ENCODE measurements at places on chromosomes 6 and 20.

- no peak for DNase-seq
Observed at GRCh38 chr20:62732031-62732760, 23.6 kb downstream of the NTSR1 start.

DNA sequence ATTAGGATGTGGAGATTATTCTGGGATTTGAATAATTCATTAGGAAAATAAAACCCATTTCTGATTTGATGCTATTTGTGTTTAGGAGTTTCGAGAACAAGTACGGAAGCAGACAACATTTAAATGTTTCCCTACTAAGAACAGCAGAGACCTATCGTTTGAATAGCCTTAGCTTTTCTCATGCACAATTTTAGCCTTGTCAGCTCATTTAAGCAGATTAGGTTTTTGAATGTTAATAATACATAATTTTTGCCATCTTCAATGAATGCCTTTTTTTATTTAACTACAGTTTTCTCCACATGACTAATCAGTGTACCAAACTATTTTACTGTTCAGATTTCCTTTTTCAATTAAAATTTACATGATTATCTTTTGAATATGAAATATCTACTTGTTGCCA is 592.0 kb downstream of the BCKDHB start:
- no peak for DNase-seq

DNA sequence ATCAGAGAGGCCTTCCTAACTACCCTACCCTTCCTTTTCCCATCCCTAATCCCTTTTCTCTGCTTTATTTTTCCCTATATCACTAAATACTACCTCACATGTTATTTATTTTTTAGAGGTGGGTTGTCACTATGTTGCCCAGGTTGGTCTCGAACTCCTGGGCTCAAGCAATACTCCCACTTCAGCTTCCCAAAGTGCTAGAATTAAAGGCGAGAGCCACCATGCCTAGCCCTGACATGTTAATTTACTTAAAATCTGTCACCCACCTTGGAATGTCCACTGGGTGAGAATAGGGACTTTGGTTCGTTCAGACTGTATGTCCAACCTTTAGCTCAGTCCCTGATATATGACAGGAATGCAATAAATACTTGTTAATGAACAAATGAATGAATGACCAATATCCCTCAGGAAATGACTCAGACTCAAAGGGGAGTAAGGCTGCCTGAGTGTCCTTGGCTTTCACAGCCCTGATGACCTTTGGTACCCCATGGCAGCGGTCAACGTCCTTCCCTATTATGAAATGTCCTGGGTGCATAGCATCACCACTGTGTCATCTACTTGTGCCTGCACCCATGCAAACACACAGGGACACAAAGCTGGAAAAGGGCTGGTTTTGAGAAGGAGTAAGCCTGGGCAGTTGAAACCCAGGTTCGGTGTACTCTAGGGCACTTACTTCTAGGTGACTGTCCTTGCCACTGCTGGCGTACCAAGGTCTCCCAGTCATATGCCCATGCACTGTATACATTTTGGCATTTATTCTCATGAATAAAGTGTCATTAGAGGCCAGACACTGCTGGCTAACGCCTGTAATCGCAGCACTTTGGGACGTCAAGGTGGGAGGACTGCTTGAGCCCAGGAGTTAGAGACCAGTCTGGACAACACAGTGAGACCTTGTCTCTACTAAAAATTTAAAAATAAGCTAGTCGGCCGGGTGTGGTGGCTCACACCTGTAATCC is 26.5 kb downstream of the BCL2L1 start:
- DNase-seq, result no peak

- no peak for DNase-seq
Observed at GRCh38 chr6:156689656-156690055, 87.5 kb upstream of the ARID1B start.

DNA sequence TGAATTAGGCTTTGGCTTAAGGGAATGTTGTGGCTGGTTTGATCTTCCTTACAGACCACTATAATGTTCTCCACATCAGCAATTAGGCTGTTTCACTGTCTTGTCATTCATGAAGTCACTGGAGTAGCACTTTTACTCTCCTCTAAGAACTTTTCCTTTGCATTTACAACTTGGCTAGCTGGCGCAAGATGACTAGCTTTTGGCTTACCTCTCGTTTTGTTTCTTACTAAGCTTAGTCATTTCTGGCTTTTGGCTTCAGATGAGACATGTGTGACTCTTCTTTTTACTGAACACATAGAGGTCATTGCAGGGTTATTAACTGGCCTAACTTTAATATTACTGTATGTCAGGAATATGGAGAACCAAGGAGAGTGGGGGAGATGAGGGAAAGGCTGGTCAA is 143.2 kb downstream of the PTCHD4 start:
- DNase-seq, result no peak

DNA sequence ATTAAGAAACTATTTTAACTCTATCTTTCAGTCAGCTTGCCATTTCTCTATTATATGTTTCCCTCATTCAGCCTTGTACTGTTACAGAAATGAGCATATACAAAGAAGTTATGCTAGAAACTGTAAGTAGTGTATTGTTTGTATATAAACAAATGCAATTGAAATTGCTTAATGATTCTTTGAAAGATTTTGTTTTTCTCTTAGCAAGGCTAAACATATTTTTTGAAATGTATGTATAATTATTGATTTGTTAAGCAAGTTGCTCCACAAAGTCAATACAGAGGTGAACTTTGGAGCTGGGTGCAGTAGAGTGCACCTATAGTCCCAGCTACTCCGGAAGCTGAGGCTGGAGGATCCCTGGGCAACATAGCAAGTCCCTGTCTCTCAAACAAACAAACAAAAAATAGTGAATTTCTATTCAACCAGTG is 253.6 kb downstream of the RNGTT start:
- DNase-seq, result no peak

GRCh38 chr6:19999319-20000191 is 162.4 kb downstream of the ID4 start:
- no peak for DNase-seq

GRCh38 chr6:130473886-130474285 is 108.1 kb downstream of the TMEM200A start:
- DNase-seq, result no peak

DNA sequence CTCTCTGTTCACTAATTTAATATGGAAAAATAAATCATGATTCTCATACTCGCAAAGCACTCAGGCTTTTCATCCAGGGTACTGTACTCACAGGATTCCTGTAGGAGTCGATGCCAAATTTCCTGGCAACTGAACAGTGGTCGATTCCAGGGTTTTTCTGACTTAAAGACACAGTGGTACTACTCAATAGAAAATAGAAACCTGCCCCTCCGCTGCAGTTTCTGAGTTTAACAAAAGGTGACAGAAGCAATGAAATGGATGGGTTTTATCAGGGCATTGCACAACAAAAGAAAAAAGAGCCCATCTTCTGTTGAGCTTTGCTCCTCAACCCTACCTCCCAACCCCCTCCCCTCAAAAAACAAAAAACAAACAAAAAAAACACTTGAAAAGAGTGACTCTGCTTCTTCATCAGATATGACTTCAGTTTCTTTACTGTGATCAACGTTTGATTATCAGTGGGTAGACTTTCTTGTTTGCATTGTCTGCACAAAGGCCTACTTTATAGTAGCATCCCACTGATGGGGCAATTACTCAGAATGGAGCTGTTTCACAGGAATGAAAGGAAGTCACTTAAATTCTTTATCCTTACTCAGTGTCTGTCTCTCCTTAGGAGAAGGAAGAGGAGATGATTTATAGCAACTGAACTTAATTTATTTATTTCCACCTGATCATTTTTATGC is 96.2 kb upstream of the FOXO3 start:
- DNase-seq, result no peak

GRCh38 chr6:101663100-101663499 is 269.6 kb downstream of the GRIK2 start:
- DNase-seq, result no peak

- no peak for DNase-seq
Observed at GRCh38 chr20:40244286-40244685, 444.8 kb downstream of the MAFB start.

DNA sequence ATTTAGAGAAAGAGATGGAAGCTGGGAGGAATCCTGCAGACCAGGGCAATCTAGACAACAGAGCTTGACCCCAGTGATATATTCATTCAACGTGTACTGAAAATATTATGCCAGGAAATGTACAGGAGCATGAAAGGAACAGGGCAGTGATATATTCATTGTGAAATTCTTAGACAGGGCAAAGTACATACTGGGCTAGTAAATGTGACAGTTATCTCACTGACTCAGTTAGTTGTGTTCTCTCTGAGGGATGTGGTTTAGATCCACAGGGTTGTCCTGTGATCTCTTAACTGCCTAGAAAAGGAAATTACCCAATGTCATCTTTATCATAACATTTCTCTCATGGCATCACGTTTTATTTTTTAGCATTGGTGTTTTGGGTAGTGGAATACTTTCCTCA is 891.3 kb downstream of the EYS start:
- DNase-seq, result no peak

- DNase-seq, result no peak
Observed at GRCh38 chr6:81895511-81896185, 143.2 kb upstream of the TENT5A start.

- no peak for DNase-seq
Observed at GRCh38 chr6:149277621-149278020, 39.9 kb upstream of the TAB2 start.

- no peak for DNase-seq
Observed at GRCh38 chr20:9147547-9148024, 78.7 kb downstream of the PLCB4 start.

- no peak for DNase-seq
Observed at GRCh38 chr20:14523090-14523489, 185.7 kb upstream of the FLRT3 start.

GRCh38 chr20:47133809-47134456 is 222.6 kb downstream of the ZMYND8 start:
- no peak for DNase-seq

GRCh38 chr20:24577271-24577909 is 108.0 kb downstream of the SYNDIG1 start:
- DNase-seq, result no peak

DNA sequence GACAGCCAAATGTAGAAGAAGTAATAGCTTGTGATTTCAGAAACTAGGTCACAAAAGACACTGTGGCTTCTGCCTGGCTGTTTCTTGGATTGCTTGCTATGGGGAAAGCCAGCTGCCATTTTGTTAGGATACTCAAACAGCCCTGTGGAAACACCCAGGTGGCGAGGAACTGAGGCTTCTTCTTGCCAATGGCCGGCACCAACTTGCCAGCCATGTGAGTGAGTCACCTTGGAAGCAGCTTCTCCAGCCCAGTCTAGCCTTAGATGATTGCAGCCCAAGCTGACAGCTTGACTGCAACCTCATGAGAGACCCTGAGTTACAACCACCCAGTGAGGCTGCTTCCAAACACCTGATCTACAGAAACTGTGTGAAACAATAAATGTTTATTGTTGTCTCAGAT is 11.9 kb upstream of the KIAA1755 start:
- DNase-seq, result no peak

DNA sequence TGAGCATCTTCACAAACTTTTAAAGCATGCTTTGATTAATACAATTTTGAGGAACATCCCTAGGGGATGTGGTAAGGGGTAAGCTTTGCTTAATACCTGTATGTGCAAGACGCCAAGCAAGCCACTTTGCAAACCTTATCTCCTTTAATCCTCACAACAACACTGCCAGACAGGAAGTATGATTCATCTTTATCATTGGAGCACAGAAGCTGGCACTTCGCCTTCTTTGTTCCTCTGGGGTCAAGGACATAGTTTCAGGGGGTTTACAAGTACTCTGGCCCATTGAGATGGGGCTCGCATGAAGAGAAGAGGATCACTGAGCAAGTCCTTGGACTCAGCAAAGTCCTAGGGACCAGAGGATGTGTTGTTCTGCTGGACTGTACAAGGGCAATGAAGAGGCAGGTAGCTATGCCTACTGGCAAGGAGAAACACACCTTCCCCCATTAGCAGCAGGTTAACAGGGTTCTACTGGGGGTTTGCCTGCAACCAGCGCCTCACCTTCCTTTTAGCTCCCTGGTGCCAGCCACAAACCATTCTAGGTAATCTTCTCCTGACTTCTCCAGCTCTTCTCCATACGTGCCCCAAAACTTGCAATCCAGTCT is 8.8 kb downstream of the TMEM244 start:
- no peak for DNase-seq

DNA sequence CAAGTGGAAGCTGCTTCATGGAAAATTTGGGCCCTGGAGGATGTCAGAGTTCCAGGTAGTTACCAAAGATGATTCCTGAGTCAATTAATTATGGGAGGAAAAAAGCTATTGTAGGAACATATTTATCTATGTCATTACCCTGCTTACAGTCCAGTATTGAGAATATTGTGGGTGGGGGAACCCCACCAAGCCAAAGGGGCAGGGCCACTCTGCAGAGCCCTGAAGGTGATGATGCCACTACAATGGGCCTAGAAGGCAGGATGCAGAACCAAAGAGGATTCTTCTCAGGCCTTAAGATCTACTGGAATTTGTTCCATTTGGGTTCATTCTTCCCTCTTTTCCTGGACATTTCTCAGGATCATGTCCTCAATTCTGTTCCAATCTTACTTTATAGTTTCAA is 375.2 kb upstream of the MARCKS start:
- no peak for DNase-seq

DNA sequence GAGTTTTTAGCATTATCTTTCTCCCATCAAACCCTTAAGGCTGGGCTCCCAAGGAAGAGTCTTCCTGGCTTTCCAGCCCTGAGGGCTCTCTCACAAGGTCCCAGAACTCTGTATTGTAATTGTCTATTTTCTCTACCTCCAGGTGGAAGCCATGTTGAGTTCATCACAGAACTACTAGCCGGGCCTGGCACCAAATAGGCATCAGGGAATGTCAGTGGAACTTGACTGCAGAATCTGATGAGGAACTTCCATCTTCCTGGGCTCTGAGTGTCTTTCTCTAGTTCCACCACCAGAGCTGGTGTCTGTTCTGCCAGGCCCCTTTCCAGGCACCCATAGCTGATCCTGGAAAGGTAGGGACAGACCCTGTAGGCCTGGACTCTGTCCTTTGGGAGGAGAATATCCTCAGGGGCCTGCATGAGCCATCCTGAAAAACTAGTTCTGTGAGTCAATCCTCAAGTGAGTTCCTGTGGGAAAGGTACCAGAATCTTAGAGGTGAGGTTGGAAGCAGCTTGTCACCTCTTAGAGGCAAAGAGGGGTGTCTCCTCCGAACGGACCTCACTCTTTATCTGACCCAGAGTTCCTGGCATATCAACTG is 11.1 kb upstream of the TOP1 start:
- no peak for DNase-seq

GRCh38 chr6:97963193-97963592 is 680.2 kb upstream of the MMS22L start:
- no peak for DNase-seq

- no peak for DNase-seq
Observed at GRCh38 chr6:23784301-23784919, 341.6 kb upstream of the NRSN1 start.

- DNase-seq, result no peak
Observed at GRCh38 chr6:110002676-110003075, 24.6 kb downstream of the GPR6 start.

- DNase-seq, result no peak
Observed at GRCh38 chr20:19018881-19019280, 193.6 kb upstream of the SLC24A3 start.

- DNase-seq, result no peak
Observed at GRCh38 chr6:37669306-37669705, 28.4 kb downstream of the MDGA1 start.

- DNase-seq, result no peak
Observed at GRCh38 chr6:8434727-8435092, 635 bp downstream of the SLC35B3 start.

- DNase-seq, result no peak
Observed at GRCh38 chr20:698276-698675, 22.7 kb upstream of the SCRT2 start.
